ENCODE measurements at places on chromosomes 13 and 19. TPM values are rescaled to one million over a fixed set of nuclear protein-coding genes. Genes with fewer than 3 reads are reported as not detected.

LIM2 gene
- total RNA-seq = not detected

RNF225 gene
- total RNA-seq = 0.33 TPM

MBD3L2 gene
- total RNA-seq = not detected

HIF3A gene
- not detected for total RNA-seq

STOML3 gene
- total RNA-seq = not detected

SMIM44 gene
- not detected for total RNA-seq

ZNF878 gene
- total RNA-seq = 1.2 TPM

URAD gene
- not detected for total RNA-seq
